GM04504 (cell line): ENCODE measurements at places on chromosomes 3 and 15.

DNA sequence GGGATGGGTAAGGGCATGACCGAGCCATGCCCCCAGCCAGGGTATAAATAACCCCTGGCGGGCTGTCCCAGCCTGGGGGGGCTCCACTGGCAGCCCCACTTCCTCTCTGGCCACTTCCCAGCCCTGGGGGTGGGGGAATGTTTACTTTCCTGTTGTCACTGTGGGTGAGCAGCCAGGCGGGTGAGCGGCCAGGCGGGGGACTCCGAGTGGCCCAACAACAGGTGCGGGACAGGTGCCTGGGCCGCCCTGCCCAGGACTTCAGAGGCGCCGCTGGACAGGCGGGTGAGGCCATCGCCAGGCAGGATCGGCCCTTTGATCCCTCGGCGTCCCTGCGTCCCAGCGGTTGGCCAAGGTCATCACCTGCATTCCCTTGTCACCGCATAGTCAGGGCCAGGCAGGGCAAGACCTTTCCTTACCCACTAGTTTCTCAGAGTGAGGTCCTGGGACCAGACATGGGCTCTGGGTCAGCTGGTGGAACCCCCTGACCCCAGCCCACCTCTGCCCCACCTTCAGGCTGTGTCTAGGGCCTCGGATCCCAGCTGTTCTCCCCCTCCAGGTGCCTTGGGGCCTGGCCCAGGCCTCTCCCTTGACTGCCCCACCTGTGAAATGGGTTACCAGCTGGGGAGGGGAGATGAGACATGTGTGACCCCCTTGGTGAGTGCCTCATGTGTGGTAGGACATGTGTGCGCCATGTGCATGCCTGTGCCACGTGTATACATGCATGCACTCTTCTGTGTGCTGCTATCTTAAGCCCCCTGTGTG, 16.6 kb downstream of the SEMA3F start:
- no peak for DNase-seq

- DNase-seq = no peak
Observed at GRCh38 chr15:89469426-89470096, 26.8 kb downstream of the RHCG start.

DNA sequence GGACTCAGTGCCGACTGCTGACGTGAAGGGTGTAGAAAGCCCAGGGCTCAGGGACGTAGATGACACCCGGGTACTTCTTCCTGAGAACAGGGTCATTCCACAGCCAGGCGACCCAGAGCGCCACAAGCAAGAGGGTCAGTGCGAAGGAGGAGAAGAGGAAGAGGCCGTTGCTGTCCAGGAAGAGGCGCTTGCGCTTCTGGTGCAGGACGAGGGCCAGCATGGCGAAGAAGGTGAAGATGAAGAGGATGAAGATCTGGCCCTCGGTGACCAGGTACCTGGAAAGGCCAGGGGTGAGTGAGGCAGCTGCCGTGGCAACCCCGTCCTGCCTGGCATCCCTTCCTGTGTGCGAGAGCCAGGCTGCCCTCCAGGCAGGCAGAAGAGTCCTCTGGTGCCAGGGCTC, 3.0 kb upstream of the CALML4 start:
- DNase-seq = no peak

DNA sequence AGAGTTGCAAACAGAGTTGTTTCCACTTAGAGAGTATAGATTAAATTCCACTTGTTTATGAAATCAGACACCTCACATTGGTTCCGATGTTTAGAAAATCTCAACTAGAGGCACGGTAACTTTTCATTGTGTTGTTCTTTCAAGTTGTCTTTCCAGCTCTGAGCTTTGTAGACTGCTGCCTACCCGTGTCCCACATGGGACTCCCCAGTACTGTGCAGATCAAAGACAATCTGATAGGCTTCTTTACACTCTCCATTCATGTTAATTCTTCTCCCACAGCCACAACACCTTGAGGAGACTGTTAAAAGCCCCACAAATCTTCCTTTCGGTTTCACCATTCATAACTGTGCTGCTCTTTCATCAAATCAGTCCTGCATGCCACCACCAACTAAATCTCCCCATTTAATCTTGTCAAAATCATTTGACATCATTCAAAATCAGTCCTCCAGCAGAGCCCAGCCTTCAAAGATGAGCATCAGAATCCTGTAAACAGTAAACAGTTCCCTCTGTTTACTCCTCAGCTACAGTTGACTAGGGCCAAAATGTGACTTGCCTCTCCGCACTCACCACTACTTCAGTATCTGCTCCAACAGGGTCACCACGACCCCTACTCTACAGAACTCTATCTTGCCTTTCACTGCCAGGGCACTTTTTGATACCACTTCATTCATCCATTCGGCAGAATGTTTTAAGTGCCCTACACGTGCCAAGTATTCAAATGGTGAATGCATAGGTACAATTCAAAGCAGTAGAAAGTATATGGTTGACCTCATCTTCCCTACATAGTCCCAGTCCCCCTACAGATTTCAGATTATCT, 8.3 kb downstream of the ANXA2 start:
- DNase-seq = no peak

- peak; percentile 83 for DNase-seq
Observed at GRCh38 chr3:48472923-48473616, 26.5 kb downstream of the ATRIP start.
